ENCODE measurements at places on chromosomes 12 and 14.

GRCh38 chr14:99424306-99424877 is 56.3 kb downstream of the SETD3 start:
- no peak overlapping the region for H3K27ac ChIP-seq
- peaks cover 15% of the 10 kb centered on the region for H3K36me3 ChIP-seq
- DNase-seq, result no peak
- H3K4me3 ChIP-seq, result no peak overlapping the region

- no peak overlapping the region for H3K27ac ChIP-seq
- no peaks in the 10 kb centered on the region for H3K36me3 ChIP-seq
- H3K27me3 ChIP-seq, result no peaks in the 10 kb centered on the region
- peaks cover 9% of the 10 kb centered on the region for H3K4me1 ChIP-seq
Measured at GRCh38 chr12:16325426-16325825, 22.0 kb upstream of the MGST1 start.

GRCh38 chr14:101199028-101199770 is 295.7 kb upstream of the RTL1 start:
- H3K27me3 ChIP-seq, result no peaks in the 10 kb centered on the region
- H3K4me3 ChIP-seq, result no peak overlapping the region

DNA sequence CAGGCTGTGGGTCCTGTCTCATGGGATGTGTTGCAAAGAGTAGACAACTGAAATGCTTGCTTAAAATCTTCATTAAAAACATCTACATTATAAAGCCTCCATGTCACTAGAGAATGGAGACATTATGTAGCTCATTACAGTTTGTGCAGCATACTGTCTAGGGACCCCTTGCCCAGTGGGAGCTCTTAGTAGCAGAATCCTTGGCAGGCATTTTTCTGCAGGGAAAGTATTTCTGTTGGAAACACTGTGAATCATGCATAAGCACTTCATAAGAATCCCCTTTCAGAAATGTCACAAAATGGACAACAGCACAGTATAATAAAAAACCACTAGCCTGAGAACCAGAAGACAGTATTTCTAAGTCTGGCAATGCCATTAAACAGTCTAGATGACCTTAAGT is 174.3 kb downstream of the MGAT4C start:
- DNase-seq, result no peak
- no peaks in the 10 kb centered on the region for H3K27me3 ChIP-seq
- no peaks in the 10 kb centered on the region for H3K36me3 ChIP-seq
- H3K27ac ChIP-seq, result no peak overlapping the region

GRCh38 chr14:51248016-51248987 is 8.3 kb downstream of the TMX1 start:
- no peaks in the 10 kb centered on the region for H3K4me1 ChIP-seq
- no peak for DNase-seq
- no peaks in the 10 kb centered on the region for H3K27me3 ChIP-seq
- H3K27ac ChIP-seq, result no peak overlapping the region
- H3K36me3 ChIP-seq, result peaks cover 14% of the 10 kb centered on the region
- no peak overlapping the region for H3K4me3 ChIP-seq

DNA sequence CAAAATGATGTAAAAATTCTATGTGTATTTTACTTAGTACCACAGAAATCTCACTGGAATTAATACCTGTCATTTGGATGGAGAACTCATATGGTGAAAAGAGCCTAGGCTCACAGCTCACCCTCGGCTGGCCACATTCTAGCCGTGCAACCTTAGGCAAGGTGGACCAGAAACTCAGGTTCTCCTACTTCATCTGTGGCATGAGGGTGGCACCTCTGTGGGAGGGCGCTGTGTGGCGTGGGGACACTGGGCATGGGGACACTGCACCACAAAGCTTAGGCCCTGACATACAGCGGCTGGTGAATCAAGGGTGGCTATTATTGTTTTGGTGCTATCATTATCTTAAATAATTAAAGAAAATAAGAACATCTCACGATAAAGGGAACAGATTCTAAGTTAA is 47.1 kb downstream of the EML1 start:
- H3K36me3 ChIP-seq, result no peaks in the 10 kb centered on the region
- H3K27ac ChIP-seq, result no peak overlapping the region
- no peak overlapping the region for H3K4me3 ChIP-seq
- no peak for DNase-seq
- H3K4me1 ChIP-seq, result no peaks in the 10 kb centered on the region

- no peak overlapping the region for H3K27ac ChIP-seq
- H3K27me3 ChIP-seq, result no peaks in the 10 kb centered on the region
- H3K4me3 ChIP-seq, result no peak overlapping the region
- H3K36me3 ChIP-seq, result peaks cover 54% of the 10 kb centered on the region
- peak; percentile 61 for DNase-seq
Measured at GRCh38 chr12:6570264-6570887, 2.3 kb upstream of the NOP2 start.

- H3K27me3 ChIP-seq, result no peaks in the 10 kb centered on the region
- no peak for DNase-seq
- H3K27ac ChIP-seq, result peak overlapping the region; percentile 21
- H3K4me1 ChIP-seq, result peaks cover 10% of the 10 kb centered on the region
- no peak overlapping the region for H3K4me3 ChIP-seq
- no peaks in the 10 kb centered on the region for H3K36me3 ChIP-seq
Measured at GRCh38 chr14:68394118-68394763, 398.6 kb downstream of the ZFP36L1 start.

GRCh38 chr12:93243382-93243688 is 134.4 kb upstream of the NUDT4 start:
- peaks cover 12% of the 10 kb centered on the region for H3K4me1 ChIP-seq
- no peak for DNase-seq
- H3K27me3 ChIP-seq, result no peaks in the 10 kb centered on the region
- no peak overlapping the region for H3K4me3 ChIP-seq
- no peaks in the 10 kb centered on the region for H3K36me3 ChIP-seq
- no peak overlapping the region for H3K27ac ChIP-seq

DNA sequence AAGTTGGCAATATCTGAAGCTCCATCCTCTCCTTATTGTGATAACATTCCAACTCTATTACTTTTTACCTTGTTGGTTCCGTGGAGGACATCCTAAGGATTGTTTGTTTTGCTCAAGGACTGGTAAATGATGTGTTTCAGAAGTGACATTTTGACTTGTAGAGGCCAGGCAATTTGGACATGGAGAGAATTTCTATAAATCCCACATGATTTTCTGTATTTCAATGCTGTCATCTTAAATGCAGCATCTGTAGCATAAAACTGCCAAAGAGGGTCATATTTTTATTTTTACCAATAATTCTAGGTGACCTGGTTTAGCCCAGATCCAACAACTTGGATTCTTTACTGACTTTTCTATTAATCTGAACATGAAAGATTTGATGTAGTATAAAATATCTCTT is 328.4 kb downstream of the BMP4 start:
- no peak for DNase-seq
- no peaks in the 10 kb centered on the region for H3K36me3 ChIP-seq
- no peak overlapping the region for H3K4me3 ChIP-seq
- no peaks in the 10 kb centered on the region for H3K4me1 ChIP-seq
- H3K27me3 ChIP-seq, result no peaks in the 10 kb centered on the region
- no peak overlapping the region for H3K27ac ChIP-seq

GRCh38 chr12:82919388-82920054 is 232.8 kb downstream of the TMTC2 start:
- no peaks in the 10 kb centered on the region for H3K27me3 ChIP-seq
- no peak for DNase-seq
- no peak overlapping the region for H3K4me3 ChIP-seq
- H3K27ac ChIP-seq, result no peak overlapping the region
- H3K4me1 ChIP-seq, result no peaks in the 10 kb centered on the region
- no peaks in the 10 kb centered on the region for H3K36me3 ChIP-seq

- no peak overlapping the region for H3K27ac ChIP-seq
- no peak overlapping the region for H3K4me3 ChIP-seq
- no peaks in the 10 kb centered on the region for H3K27me3 ChIP-seq
Measured at GRCh38 chr12:57487055-57487596, 742 bp upstream of the MARS1 start.

DNA sequence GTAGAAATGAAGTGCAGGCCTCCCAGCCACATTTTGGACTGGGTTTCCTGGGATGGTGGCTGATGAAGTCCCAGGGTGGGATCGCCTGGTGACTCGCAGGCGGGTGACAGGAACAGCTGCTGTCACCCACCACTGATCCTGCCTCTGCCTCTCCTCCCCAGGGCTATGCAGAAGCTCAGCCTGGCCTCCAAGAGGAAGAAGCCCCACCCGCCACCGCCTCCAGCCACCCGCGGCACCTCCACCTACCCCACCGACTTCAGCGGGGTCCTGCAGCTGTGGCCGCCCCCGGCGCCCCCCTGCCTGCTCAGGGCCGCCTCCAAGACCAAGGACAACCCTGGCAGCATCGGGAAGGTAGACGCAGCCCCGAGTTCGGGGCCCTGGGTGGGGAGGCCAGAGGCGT is 28.3 kb downstream of the KIF26A start:
- no peak overlapping the region for H3K27ac ChIP-seq
- no peak for DNase-seq
- H3K4me3 ChIP-seq, result no peak overlapping the region
- no peaks in the 10 kb centered on the region for H3K36me3 ChIP-seq
- no peaks in the 10 kb centered on the region for H3K4me1 ChIP-seq

DNA sequence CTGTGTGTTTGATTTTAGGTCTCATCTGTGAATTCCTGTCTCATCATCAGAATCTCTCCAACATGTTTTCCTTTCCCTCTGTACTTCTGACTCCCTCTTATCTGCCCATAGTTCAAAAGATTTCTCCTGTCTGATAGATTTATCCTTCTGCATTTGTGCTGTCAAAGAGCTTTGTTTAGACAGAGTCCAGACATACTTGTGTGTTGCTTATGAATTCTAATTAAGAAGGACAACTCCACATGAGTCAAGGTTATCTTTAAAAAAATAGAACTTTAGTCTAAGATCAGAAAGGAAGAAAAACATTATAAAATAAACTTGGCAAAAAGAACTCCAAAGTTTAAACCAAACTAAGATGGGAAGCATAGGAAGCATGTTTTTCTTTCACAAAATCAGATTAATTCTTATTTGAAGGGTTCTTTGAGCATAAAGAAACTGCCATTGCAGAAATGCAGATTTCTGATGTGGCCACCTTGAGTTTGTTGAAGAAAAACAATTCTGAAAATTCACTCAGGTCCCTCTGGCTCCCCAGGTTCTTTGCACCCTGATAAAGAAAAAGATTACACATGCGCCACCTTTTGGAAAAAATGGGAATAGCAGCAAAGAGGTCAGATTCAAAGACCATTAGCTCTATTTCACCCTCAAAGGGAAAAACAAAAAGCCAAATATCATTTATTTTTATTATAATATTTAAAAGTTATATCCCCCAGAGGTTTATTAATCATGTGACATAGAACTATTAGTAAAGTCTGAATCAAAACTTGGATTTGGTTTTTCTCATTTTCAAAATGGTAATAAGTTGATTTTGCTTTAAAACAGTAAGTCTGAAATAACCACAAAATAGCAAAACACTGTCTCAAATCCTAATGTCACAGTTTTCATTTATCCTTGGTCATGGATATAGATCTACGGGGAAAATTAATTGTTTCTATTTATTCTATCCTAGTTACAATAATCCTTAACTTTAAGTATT is 143.7 kb upstream of the DCN start:
- DNase-seq, result no peak
- no peaks in the 10 kb centered on the region for H3K36me3 ChIP-seq
- H3K27ac ChIP-seq, result no peak overlapping the region
- no peaks in the 10 kb centered on the region for H3K4me1 ChIP-seq
- no peaks in the 10 kb centered on the region for H3K27me3 ChIP-seq
- no peak overlapping the region for H3K4me3 ChIP-seq

GRCh38 chr12:3168223-3169221 is 91.3 kb downstream of the TSPAN9 start:
- peaks cover 10% of the 10 kb centered on the region for H3K4me1 ChIP-seq
- H3K27ac ChIP-seq, result no peak overlapping the region
- H3K36me3 ChIP-seq, result no peaks in the 10 kb centered on the region
- DNase-seq, result no peak
- H3K27me3 ChIP-seq, result no peaks in the 10 kb centered on the region

DNA sequence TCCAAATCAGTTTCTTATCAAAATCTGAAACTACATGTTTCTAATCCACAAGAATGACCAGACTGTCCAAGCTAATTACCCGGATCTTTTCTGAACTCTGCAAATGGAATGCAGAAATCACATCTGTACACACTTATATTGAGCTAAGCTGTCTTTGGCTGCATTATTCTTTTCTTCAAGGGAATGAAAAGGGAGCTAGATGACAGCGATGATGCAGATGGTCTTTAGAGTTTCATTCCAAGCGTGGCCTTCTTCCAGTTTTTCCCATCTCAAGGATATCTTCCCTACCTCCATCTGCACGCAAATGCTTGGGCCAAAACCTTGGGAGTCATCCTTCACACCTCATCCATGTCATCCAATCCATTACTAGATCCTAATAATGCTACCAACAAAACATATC is 12.6 kb downstream of the KCNH5 start:
- no peaks in the 10 kb centered on the region for H3K4me1 ChIP-seq
- H3K36me3 ChIP-seq, result no peaks in the 10 kb centered on the region
- H3K4me3 ChIP-seq, result no peak overlapping the region

GRCh38 chr12:6735448-6736191 is 11.8 kb downstream of the COPS7A start:
- peaks cover 20% of the 10 kb centered on the region for H3K36me3 ChIP-seq
- H3K27me3 ChIP-seq, result no peaks in the 10 kb centered on the region
- no peaks in the 10 kb centered on the region for H3K4me1 ChIP-seq
- H3K4me3 ChIP-seq, result no peak overlapping the region
- peak; percentile 55 for DNase-seq

DNA sequence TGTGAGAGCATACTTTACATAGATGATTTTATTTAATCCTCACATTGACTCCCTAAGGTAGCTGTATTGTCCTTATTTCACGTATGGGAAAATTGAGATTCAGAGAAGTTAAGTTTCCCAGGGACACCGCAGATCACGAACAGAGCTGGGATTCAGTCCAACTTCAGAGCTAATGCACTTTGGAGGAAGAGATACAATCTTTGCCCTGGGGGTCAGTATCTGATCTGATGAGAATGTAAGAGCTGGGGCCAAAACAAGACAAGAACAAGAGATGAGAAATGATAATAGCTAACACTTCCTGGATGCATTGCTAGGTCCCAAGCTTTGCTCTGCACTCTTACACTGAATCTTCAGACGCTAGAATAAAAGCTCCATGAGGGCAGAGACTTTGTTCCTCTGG is 6.0 kb upstream of the CSAD start:
- DNase-seq, result no peak
- H3K4me1 ChIP-seq, result peaks cover 5% of the 10 kb centered on the region
- peaks cover 44% of the 10 kb centered on the region for H3K36me3 ChIP-seq
- no peak overlapping the region for H3K4me3 ChIP-seq

GRCh38 chr12:116454950-116455447 is 104.2 kb upstream of the MAP1LC3B2 start:
- no peak overlapping the region for H3K4me3 ChIP-seq
- no peaks in the 10 kb centered on the region for H3K27me3 ChIP-seq
- no peaks in the 10 kb centered on the region for H3K36me3 ChIP-seq
- no peaks in the 10 kb centered on the region for H3K4me1 ChIP-seq
